Sigmoid colon (tissue), 7 donors: ENCODE measurements at places on chromosomes 6 and 20. TPM values are rescaled to one million over a fixed set of nuclear protein-coding genes. Genes with fewer than 3 reads are reported as not detected.

DNA sequence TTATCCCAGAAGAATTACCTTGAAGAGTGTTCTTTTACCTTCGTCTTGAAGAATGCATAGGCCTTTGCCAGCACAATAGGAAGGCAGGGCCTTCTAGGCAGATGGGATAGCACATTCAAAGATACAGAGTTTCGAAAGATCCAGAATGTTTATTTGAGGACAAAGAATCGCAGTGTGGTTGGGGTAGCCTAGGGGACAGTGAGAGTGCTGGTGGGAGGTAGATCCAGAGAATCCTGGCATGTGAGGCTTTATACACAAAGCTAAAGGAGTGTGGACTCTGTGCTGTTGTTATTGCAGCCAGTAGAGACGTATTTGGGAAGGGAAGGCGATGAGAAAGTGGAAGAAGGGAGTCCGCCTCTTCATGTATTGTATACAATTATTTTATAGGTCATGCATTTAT, 186.6 kb downstream of the FARS2 start:
- no peaks in the 10 kb centered on the region for H3K27me3 ChIP-seq
- H3K4me3 ChIP-seq: no peak overlapping the region
- DNase-seq: no peak
- no peak overlapping the region for H3K27ac ChIP-seq

The MYCT1 gene
- total RNA-seq: 6.6 TPM

The MUCL3 gene
- not detected for total RNA-seq

- H3K27me3 ChIP-seq: no peaks in the 10 kb centered on the region
- H3K4me1 ChIP-seq: peaks cover 9% of the 10 kb centered on the region
- H3K27ac ChIP-seq: peak overlapping the region; percentile 60
- no peak overlapping the region for H3K4me3 ChIP-seq
Measured at GRCh38 chr20:5191829-5192569, 65.2 kb downstream of the CDS2 start.

DNA sequence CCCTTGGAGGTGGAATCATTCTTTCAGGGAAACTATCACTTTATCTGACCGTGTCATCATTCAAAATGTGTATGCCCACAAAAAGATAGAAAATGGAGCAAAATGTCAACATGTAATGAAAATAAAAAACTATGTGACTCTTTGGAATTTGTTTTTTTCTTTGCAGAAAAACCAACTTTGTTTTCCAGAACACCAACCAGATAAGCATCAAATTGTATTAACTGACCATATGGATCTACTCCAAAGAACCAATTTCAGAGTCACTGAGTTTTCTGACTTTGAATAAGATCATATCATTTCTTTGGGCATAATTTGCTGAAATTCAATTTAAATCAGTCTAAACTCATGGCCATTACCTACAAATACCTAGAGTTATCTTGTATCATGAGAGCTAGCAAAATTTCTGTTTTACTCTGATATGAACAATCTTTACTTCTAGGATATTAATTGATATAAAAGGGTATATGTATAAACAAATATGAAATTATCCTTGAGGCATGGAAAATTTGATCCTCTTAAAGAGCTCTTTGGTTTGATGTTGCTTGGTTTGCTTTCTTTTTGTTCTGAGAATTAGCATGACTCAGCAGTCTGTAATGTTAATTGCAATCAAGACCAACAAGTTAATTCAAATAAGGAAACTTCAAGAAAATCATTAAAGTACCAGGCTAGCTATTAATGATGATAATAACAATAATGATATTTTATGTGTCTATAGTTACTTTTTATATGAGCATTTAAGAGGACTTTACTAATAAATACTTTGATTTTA, 444.4 kb upstream of the MARCKS start:
- no peaks in the 10 kb centered on the region for H3K36me3 ChIP-seq
- H3K4me3 ChIP-seq: no peak overlapping the region
- H3K4me1 ChIP-seq: peaks cover 8% of the 10 kb centered on the region
- no peak for DNase-seq

DNA sequence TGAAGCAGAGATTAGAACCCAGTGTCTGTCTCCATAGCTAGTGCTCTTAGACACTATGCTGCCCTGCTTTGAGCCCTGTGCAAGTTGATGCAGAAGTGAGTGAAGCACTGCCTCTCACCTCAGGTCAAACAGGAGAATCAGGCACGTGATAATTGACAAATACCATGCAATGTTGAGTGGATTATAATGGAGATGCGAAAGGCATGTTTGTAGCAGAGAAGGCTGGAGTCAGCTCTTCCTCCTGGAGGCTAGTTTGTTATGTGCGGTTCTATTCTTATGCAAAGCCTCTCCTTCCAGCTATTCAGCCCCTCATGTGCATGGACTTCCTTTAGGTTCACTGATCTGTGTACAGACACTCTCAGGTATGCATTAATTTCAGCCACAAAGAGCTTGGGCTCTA, 108.5 kb downstream of the MANEA start:
- no peak overlapping the region for H3K4me3 ChIP-seq
- no peaks in the 10 kb centered on the region for H3K36me3 ChIP-seq
- no peaks in the 10 kb centered on the region for H3K27me3 ChIP-seq

GRCh38 chr6:33215271-33216116, 7.2 kb downstream of the RING1 start:
- H3K4me3 ChIP-seq: no peak overlapping the region
- H3K27ac ChIP-seq: no peak overlapping the region
- H3K36me3 ChIP-seq: peaks cover 12% of the 10 kb centered on the region
- peak; percentile 51 for DNase-seq
- peaks cover 20% of the 10 kb centered on the region for H3K4me1 ChIP-seq
- H3K27me3 ChIP-seq: no peaks in the 10 kb centered on the region

The ZKSCAN4 gene
- total RNA-seq: 1.5 TPM

GRCh38 chr20:13788167-13788834, 3.5 kb downstream of the NDUFAF5 start:
- no peak overlapping the region for H3K27ac ChIP-seq
- H3K36me3 ChIP-seq: peaks cover 9% of the 10 kb centered on the region
- peaks cover 54% of the 10 kb centered on the region for H3K4me1 ChIP-seq
- no peaks in the 10 kb centered on the region for H3K27me3 ChIP-seq
- DNase-seq: no peak

GRCh38 chr6:156028335-156029131, 572.9 kb upstream of the NOX3 start:
- H3K27me3 ChIP-seq: no peaks in the 10 kb centered on the region
- H3K4me1 ChIP-seq: peaks cover 19% of the 10 kb centered on the region
- DNase-seq: no peak
- no peaks in the 10 kb centered on the region for H3K36me3 ChIP-seq
- H3K27ac ChIP-seq: no peak overlapping the region

GRCh38 chr6:446418-447366, 55.1 kb downstream of the IRF4 start:
- H3K4me1 ChIP-seq: no peaks in the 10 kb centered on the region
- H3K36me3 ChIP-seq: no peaks in the 10 kb centered on the region
- H3K27me3 ChIP-seq: no peaks in the 10 kb centered on the region
- H3K27ac ChIP-seq: no peak overlapping the region

The LGSN gene
- total RNA-seq: not detected

DNA sequence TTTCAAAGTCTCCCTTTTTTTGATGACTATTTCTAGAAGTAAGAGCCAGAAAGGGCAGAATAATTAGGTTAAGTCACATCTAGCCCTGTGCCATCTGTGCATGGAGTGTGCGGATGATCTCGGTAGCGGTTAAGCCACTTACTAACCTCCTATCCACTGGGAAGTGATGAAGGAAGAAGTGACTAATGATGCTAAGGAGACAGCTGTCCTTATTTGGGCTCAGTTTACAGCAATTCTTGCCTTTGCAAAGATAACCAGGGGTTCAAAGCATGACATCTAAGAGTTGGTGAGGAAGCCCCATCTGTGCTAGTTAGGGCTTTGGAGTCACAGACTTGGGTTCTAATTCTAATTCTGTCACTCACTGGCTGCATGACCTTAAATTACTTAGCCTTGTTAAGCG, 62.4 kb upstream of the RREB1 start:
- no peak overlapping the region for H3K27ac ChIP-seq
- H3K27me3 ChIP-seq: no peaks in the 10 kb centered on the region
- DNase-seq: no peak

DNA sequence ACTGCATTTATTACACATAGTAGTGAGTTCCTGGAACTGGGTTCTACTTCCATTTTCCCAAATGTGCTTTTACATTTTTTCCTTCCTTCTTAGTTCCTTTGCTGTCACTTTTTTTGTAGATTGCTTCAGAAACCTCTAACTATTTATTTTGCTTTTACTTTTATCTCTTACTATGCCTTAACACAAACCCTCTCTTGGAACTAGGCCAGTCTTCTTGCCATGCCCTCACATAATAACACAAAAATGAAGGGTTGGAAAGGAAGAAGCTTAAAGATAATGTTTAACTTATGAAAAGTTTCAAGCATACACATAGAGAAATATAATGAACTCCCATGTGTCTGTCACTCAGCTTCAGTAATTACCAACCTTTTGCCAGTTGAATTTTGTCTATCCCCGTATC, 27.1 kb downstream of the TOP1 start:
- H3K27me3 ChIP-seq: no peaks in the 10 kb centered on the region
- no peaks in the 10 kb centered on the region for H3K36me3 ChIP-seq
- no peaks in the 10 kb centered on the region for H3K4me1 ChIP-seq
- peak overlapping the region; percentile 48 for H3K27ac ChIP-seq
- H3K4me3 ChIP-seq: no peak overlapping the region

The AK9 gene
- 16.6 TPM for total RNA-seq

DNA sequence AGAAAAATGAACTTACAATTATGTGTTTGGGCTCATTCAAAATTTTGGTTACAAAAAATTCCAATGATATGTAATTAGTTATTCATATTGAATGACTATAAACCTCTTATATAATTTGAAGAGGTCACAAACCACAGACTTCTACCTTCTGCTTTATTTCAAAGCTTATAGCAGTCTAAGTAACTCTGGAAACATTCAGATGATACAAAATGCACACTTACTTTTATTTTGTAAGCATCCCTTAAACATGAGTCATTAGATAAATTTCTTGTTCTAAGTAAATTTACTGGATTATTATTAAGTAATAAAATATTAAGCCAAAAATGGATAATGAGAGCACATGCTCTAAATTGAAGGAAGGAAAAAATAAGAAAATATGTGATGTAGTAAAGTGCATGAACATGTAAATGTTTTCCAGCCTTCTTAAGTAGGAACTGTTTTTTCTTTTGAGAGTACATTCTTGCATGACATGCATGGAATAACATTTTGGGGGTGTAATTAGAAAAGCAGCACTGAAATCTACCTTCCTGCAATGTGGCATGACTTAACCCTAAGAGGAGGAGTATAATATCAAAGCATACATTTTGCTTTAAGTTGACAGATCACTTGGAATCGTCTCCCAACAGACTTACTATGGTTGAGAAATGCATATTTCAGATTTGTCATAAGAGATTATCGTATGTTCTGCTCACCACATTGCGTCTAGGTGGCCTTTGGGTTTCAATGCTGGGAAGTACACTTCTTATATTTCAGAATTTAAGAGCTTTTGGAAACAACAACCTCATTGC, 372.7 kb upstream of the HSF2 start:
- no peaks in the 10 kb centered on the region for H3K27me3 ChIP-seq
- no peaks in the 10 kb centered on the region for H3K36me3 ChIP-seq
- no peak overlapping the region for H3K27ac ChIP-seq
- DNase-seq: no peak
- H3K4me3 ChIP-seq: no peak overlapping the region

GRCh38 chr6:13427801-13428582, 59.4 kb downstream of the GFOD1 start:
- H3K4me1 ChIP-seq: peaks cover 26% of the 10 kb centered on the region
- peak overlapping the region; percentile 34 for H3K27ac ChIP-seq
- H3K4me3 ChIP-seq: no peak overlapping the region
- DNase-seq: no peak

DNA sequence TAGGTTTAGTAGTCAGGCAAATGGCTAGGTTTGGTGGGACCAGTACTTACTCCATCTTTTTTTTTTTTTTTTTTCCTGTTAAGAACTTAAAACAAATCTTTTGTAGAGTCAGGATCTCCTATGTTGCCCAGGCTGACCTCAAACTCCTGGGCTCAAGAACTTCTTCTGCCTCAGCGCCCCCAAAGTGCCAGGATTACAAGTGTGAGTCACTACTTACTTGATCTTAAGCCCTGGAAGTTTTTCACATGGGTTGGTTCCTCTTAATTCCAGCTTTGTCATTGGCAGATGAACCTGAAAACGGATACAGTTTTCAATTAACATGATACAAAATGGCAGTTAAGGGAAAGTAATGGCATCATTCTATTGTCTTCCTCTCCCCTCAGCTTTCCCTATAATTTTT, 179.4 kb upstream of the JAG1 start:
- H3K4me3 ChIP-seq: no peak overlapping the region
- DNase-seq: no peak
- no peak overlapping the region for H3K27ac ChIP-seq
- peaks cover 21% of the 10 kb centered on the region for H3K4me1 ChIP-seq
- H3K27me3 ChIP-seq: no peaks in the 10 kb centered on the region
- H3K36me3 ChIP-seq: no peaks in the 10 kb centered on the region
